Caco-2 (cell line): ENCODE measurements at places on chromosomes 5 and 9. TPM values are rescaled to one million over a fixed set of nuclear protein-coding genes. Genes with fewer than 3 reads are reported as not detected.

C9orf153 gene
- 0.21 TPM in 1 of 2 replicates, not detected in the other for total RNA-seq

- H3K4me1 ChIP-seq, result peaks cover 19% of the 10 kb centered on the region
- H3K27ac ChIP-seq, result no peak overlapping the region
- H3K4me3 ChIP-seq, result no peak overlapping the region
- no peaks in the 10 kb centered on the region; the same call in 1 of the 2 replicates for H3K36me3 ChIP-seq
- no peak for DNase-seq
These were observed 185.8 kb downstream of the CWC27 start for GRCh38 chr5:64954518-64954917.

GRCh38 chr9:97398999-97399758 lies 12.7 kb upstream of the TDRD7 start:
- peak overlapping the region; percentile 5 for H3K27ac ChIP-seq
- no peaks in the 10 kb centered on the region for H3K27me3 ChIP-seq

DNA sequence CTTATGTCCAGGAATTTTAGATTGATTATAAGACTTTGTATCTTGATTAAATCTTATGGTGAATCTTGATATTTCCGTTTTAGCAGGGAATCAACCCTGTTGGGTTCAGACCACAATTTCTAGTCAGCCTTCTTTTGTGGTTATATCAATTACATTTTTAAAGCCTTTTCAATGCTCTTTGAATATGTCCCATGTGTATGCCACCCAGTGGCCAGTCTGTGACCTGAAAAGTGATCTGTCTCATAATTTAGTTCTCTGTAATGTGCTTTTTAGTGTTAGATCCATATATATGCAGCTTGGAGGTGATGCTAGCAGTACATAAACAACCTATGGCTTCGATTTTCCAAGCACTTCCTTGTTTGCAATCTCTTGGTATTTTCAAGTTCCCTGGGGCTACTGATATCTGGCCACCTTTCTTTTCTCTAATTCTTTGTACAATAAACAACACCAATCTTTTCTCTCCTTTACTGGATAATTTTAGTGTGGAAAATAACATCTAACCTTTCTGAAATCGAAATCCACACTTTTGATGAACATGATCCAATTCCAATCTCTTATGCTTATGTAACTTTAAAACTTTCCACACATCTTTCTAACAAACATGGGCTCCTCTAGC lies 28.8 kb downstream of the PDE8B start:
- H3K36me3 ChIP-seq, result no peaks in the 10 kb centered on the region
- H3K27ac ChIP-seq, result no peak overlapping the region
- no peaks in the 10 kb centered on the region for H3K4me1 ChIP-seq
- DNase-seq, result peak; percentile 25

- no peak for DNase-seq
- no peak overlapping the region for H3K4me3 ChIP-seq
- H3K4me1 ChIP-seq, result no peaks in the 10 kb centered on the region
- no peak overlapping the region for H3K27ac ChIP-seq
- no peaks in the 10 kb centered on the region for H3K36me3 ChIP-seq
These were observed 66.8 kb downstream of the MAMDC2 start for GRCh38 chr9:70110194-70111041.

DNA sequence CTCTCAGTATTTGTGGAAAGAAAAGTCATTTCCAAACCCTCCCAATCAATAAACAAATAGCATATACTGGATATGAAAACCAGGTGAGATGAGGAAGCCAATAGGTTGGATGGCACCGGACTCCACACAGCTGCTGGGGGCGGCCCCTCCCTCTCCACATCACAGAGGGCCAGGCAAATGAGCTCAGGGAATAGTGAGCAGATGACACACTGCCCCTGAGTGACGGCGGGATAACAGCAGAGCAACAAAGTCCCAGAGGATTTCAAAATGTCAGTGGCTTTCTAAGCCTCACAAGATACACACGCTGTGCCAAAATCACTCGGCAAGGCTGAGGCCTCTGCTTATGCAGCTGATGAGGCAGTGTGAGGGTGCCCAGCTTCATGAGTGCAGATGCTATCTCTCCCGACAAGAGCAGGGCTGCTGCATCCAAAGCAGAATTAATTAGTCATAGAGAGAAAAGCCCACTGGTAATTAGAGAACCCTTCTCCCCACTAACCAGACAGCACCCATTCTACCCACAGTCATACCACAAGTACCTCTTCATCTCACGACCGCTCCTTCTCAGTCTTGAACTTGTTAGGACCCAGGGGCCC lies 235.0 kb upstream of the NFIL3 start:
- H3K4me1 ChIP-seq, result peaks cover 13% of the 10 kb centered on the region
- no peak overlapping the region for H3K27ac ChIP-seq
- no peak for DNase-seq
- H3K36me3 ChIP-seq, result no peaks in the 10 kb centered on the region
- no peak overlapping the region for H3K4me3 ChIP-seq
- H3K27me3 ChIP-seq, result no peaks in the 10 kb centered on the region

GRCh38 chr5:305459-305858 lies 16.1 kb upstream of the AHRR start:
- H3K4me1 ChIP-seq, result no peaks in the 10 kb centered on the region
- no peak for DNase-seq
- no peaks in the 10 kb centered on the region for H3K27me3 ChIP-seq
- peaks cover 2% of the 10 kb centered on the region for H3K36me3 ChIP-seq
- H3K4me3 ChIP-seq, result no peak overlapping the region
- H3K27ac ChIP-seq, result no peak overlapping the region

GRCh38 chr5:76576450-76576849 lies 46.8 kb downstream of the F2RL2 start:
- no peak overlapping the region for H3K4me3 ChIP-seq
- H3K27ac ChIP-seq, result no peak overlapping the region
- H3K36me3 ChIP-seq, result no peaks in the 10 kb centered on the region
- DNase-seq, result no peak
- no peaks in the 10 kb centered on the region for H3K27me3 ChIP-seq

SPINK13 gene
- not detected in 2 replicates for total RNA-seq

GRCh38 chr9:97979788-97980478 lies 3.2 kb upstream of the ANP32B start:
- no peaks in the 10 kb centered on the region for H3K27me3 ChIP-seq
- no peak for DNase-seq
- H3K4me1 ChIP-seq, result no peaks in the 10 kb centered on the region
- no peaks in the 10 kb centered on the region for H3K36me3 ChIP-seq
- no peak overlapping the region for H3K27ac ChIP-seq

DNA sequence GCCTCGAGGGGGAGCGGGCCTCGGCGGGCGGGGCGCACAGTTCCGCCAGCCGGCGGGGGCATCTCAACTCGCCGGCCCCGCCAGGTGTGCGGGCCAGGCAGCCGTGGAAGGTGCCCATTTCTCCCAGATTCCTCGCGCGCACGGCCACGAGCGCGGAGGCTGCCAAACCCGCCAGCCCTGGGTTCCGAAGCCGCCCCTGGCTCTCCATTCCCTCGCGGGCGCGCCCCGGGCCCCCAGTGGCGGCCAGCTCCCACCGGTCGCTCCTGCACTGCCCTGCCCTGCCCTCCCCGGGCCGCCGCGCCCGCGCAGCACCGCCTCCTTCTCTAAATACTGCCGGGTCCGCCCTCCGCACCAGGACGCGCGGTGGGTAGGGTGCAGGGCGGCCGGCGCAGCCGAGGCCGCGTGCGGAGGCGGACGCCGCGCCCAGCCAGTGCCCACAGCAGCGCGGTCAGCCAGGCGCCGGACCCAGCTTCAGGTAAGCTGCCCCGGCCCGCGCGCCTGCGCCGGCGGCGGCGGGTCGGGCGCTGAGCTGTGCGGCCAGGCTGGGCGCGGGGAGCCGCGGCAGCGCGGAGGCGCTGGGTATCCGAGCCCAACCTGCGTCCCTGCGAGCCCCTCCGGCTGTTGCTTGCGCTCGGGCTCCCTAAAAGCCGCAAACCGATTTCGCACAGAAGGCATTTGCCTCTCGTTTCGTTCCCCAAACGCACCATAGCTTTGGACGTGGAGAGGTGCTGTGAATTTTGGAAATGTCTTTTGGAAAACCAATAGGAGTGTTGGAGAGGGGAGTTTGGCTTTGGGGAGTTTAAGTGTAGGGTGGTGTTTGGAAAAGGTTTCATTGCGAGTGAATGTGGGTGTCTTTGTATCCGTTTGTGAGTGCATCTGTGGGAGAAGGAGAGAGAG lies at the start of gene TMEM171:
Gene TMEM171 (plus strand): TSS at position 354 of the 897 bp plus-strand sequence. CDS start 2,799 bp downstream, outside the sequence.
- DNase-seq, result peak; percentile 57
- H3K27me3 ChIP-seq, result no peaks in the 10 kb centered on the region; the same call in 1 of the 2 replicates
- peaks cover 21% of the 10 kb centered on the region for H3K4me1 ChIP-seq
- H3K4me3 ChIP-seq, result peak within 1 kb of the TSS; percentile 62
- H3K36me3 ChIP-seq, result no peaks in the 10 kb centered on the region

- DNase-seq, result peak; percentile 76
- H3K4me1 ChIP-seq, result peaks cover 31% of the 10 kb centered on the region
- peak overlapping the region; percentile 92 for H3K27ac ChIP-seq
- peak overlapping the region; percentile 92 for H3K4me3 ChIP-seq
- H3K27me3 ChIP-seq, result no peaks in the 10 kb centered on the region
These were observed 413 bp downstream of the JADE2 start for GRCh38 chr5:134525683-134526482.

GRCh38 chr9:125375820-125376219 lies 114.2 kb downstream of the GAPVD1 start:
- H3K4me1 ChIP-seq, result no peaks in the 10 kb centered on the region
- no peaks in the 10 kb centered on the region for H3K36me3 ChIP-seq
- H3K4me3 ChIP-seq, result no peak overlapping the region
- no peaks in the 10 kb centered on the region for H3K27me3 ChIP-seq

KIF20A gene
- total RNA-seq, result 83.7 and 84.9 TPM in 2 replicates

DNA sequence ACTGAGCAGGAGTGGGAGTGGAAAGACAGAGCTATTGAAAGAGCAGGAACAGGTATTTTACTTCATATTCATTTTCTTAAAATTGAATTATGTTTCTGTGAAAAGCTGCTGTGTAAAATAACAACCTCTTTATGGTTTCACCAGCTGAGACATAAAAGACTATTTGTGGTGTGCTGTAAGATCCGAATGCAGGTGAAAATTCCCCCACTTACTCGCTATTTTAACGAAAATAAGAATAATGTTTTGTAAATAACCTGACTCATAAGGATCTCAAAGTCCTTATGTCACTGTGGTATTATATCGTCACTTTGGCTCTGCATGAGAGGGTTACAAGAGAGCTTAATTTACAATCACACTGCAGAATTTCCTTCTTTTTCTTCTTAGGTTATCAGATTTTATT lies 65.3 kb upstream of the NFIB start:
- no peak overlapping the region for H3K27ac ChIP-seq
- no peaks in the 10 kb centered on the region for H3K36me3 ChIP-seq
- DNase-seq, result no peak
- no peaks in the 10 kb centered on the region for H3K4me1 ChIP-seq
